ENCODE measurements at places on chromosomes 3 and 15.

GRCh38 chr3:128170866-128171516 lies 17.7 kb downstream of the EEFSEC start:
- no peak for DNase-seq

GRCh38 chr15:77085297-77085696 lies 14.4 kb upstream of the TSPAN3 start:
- DNase-seq: no peak

DNA sequence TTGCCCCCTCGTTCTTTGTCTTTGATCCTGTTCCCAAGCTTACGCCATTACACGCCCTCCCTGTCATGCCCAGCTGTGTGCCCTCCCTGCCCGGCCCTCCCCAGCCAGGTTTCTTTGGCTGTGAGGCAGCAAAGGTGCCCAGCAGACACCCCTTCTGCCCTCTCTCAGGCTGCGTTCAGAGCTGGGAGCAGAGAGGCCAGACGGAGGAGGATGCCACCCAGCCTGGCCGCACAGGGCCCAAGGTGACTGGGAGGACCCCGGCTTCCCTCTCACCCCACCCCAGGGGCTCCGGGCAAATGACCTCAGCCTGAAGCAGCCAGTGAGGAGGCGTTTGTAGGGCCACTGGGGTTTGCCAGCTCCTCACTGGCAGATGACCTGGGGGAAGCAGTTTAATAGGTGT lies 30.8 kb upstream of the LACTB start:
- DNase-seq: no peak

- no peak for DNase-seq
Measured at GRCh38 chr15:67788986-67789385, 36.3 kb upstream of the SKOR1 start.

- DNase-seq: no peak
Measured at GRCh38 chr3:52256622-52257021, 11.1 kb downstream of the PPM1M start.

DNA sequence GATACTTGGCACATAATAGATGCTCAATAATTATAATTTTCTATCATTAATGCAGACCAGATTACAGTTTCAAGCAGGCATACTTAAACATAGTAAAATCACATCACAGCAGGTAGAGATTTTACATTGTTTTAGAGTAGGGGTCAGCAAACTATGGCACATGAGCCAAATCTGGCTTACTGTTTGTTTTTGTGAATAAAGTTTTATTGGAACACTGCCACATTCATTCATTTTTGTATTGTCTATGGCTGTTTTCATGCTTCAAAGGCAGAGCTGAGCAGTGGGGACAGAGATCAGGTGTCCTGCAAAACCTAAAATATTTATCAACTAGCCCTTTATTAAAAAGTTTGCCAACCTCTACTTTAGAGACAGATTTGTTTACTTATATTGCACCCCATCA lies 189.6 kb upstream of the MRPL3 start:
- DNase-seq: no peak

DNA sequence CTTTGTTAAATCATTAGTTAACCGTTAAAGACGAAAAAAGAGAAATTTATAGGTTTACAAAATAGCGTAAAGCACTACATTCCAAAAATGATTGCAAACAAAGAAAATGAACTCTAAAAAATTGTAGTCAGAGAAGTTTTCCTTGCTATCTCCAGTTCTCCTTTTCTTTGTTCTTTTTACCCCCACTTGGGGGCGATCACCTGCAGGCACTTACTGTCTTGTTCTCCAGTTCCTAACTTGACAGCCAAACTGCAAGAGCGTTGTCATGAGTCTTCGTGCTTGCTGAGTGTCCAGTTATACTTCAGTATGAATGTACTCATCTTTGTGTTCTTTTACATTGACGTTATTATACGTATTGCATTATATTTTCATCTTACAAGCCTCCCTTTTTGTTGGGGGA lies 54.5 kb downstream of the CHD2 start:
- no peak for DNase-seq

GRCh38 chr3:101102678-101103296 lies 109.6 kb upstream of the ABI3BP start:
- no peak for DNase-seq

All from activated T-helper 1 cell treated with anti-CD3 and anti-CD28 coated beads, Interleukin-2, amount 50 U/mL, for 16 hours (primary cell).